ENCODE measurements at places on chromosomes 11 and 22.

GRCh38 chr11:125431481-125431880 is 64.6 kb downstream of the FEZ1 start:
- no peak for DNase-seq

GRCh38 chr22:27378311-27378800 is 423.2 kb downstream of the MN1 start:
- DNase-seq = no peak

DNA sequence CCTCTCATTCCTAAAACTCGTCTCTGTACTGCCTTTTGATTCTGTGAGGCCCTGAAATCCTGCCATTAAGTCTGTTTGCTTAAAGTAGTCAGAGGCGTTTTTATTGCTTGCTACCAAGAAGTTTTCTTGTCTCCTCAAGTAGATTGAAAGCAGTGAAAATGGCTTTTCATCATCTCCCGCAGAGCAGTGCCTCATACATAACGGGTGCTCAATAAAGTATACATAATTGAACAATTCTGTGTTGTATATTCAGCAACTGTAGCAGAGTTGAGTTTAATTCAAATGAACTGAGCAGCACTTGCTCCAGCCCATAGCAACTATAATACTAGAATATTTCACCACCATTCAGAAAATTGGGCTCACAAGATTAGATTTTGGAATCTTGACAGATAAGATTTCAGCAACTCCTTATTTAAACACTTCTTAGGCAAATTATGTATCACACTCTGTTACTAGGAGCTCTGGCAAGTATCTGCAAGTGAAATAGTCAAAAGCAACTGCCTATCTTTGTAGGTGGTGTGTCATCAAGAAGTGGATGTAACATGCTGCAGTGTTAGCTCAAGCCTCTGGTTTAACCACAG is 20.0 kb downstream of the FIBIN start:
- no peak for DNase-seq

DNA sequence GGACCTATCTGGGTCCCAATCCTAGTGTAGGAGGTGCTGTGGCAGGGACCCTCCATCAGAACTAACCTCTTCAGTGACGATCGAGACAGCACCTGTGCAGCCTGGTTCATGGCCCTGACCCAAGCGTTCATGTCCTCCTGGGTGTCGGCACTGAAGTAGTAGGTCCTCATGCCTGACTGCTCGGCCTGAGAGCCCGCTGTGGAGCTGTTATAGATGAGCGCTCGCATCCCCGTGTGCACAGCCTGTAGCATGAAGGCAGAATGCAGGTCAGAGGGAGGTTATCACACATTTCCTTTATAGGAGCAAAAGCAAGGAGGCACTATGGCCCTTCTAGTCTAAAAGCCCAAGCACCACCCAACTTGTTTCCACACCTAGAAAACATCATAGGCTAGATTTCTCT is 103.0 kb downstream of the C11orf58 start:
- DNase-seq = no peak

DNA sequence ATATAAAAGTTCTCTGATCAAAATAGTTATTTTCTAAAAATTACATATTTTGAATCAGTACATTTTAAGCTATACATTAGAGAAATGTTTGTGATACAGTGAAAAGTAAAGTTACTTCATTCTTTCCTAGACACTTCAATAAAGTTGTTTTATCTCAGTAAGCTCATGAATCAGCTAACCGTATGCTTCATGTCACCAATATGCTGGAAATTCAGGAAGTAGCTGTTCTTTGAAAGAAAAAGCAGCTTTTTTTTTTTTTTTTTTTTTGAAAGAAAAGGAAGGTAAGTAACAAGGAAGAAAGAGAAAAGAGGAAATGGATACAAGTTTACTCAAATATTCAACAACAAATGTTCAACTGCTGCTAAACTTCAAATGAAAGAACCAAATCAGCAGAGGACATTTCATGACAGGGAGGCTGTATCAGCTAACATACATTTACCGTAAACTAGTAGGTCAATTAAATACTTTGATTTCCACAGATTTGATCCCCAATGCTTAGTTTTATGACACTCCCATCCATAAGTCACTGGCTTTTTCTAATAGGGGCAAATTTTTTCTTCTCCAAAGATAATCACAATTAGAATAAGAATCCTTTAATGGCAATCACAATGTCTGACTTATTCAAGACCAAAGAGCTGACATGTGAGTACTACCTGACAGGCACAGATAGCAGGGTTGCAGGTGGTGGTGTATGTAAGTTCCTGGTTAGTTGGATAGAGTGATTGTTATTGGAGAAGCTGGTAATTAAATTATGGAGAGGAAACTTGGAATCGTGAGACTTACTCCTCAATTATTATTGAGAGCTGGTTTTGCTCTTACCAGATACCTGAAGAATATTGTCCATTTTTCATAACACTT is 754 bp downstream of the OR52A1 start:
- DNase-seq = no peak

DNA sequence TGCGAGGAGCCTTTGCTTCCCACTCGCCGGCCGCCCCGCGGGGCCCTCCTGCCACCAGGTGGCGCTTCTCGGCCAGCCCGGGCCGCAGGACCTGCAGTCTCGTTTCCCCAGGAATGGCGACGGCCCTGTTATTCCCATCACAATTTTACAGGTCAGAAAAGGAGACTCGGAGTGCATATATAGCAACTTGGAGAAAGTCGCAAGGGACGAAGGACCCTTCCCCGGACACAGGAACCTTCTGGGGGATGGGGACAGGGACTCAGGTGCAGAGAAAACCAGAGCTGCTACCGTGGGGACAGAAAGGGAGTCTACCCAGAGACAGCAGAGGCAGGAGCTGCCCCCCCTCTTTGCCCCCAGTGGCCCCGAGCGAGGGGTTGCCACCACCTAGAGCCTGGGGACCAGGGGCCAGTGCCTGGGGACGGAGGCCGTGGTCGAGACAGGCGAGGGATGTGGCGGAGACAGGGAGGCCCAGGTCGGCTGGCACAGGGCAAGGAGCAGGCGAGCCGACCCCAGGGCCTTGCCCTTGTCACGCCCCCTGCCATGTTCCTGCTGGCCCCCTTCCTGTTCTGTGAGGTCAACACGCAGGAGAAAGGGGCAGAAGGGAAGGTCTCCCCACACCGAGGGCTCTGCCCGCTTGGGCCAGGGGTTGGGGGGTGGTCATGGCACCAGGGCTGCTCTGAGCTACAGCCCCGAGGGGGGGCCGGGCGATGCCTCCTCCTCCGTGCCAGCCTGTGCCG is 3.5 kb upstream of the KRTAP5-6 start:
- no peak for DNase-seq

GRCh38 chr22:22863001-22863400 is 24.6 kb upstream of the IGLL5 start:
- DNase-seq = no peak

GRCh38 chr11:61482513-61482912 is 26.0 kb upstream of the LRRC10B start:
- no peak for DNase-seq

DNA sequence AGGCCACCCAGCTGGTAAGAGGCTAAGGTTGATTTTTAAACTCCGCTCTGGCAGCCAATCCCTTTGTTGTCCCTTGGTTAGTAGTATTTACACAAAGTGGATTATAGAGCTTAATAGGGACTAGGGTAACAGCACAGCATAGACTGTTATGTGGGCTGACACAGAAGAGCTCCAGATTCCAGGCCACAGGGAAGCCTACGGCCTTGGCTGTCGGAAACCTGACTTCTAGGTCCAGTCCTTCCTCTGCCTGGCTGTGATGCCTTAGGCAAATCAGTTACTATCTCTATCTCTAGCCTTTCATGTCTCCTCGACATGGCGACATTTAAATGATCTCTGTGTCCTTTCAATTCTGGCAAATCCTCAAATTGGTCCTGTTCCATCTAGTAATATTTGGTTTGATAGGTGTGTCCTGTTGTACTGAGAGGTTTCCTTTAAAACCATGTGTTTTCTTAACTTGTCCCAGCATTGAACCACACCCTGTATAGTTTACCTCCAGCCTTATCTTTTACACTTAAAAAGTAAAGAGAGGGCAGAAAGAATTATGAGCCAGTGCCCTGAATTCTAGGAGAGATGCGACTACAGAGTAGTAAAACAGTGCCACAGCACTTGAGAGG is 4.2 kb downstream of the MMP1 start:
- no peak for DNase-seq

DNA sequence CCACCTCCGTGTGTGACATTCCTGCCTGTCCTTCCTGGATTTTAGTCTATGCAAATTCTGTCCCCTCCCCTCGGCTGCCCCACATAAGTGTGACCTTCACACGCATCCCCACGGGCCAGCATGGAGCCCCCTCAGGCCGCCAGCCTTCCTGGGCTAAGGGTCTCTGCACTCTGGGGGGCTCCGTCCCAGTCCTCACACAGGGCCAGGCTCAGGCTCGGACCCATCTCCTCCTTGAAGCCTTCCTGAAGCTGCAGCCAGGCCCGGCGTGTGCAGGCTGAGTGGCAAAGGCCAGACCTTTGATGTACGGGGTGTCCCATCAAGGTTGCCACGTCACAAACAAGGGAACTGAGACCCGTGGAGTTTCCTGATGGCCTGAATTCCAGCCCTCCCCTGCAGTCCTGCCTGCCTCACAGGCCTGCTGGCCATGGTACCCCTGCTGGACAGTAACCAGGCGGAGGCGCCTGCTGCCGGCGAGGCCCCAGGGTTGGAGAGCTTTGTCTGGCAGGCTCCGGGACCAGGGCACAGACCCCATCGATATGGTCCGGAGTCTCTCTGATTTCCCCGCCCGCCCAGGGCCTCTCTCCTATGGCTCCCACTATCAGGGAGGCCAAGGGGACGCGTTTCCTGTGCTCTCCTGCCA is 791.7 kb downstream of the BRD1 start:
- DNase-seq = no peak

DNA sequence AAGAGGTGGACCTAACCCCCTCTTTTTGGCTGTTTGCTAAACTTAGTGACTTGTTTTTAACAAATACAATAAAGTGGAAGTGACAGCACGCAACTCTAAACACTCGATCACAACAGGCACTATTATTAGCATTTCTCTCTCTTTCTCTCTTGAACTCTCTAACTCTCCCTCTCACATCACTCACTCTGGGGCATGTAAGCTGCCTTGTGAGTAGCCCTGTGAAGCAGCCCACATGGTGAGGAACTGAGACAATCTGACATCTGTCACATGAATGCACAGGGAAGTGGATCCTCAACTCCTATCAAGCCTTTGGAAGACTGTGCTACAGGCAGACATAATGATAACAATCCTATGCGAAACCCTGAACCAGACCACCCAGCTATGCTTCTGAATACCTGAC is 609.0 kb upstream of the CNTN5 start:
- no peak for DNase-seq

DNA sequence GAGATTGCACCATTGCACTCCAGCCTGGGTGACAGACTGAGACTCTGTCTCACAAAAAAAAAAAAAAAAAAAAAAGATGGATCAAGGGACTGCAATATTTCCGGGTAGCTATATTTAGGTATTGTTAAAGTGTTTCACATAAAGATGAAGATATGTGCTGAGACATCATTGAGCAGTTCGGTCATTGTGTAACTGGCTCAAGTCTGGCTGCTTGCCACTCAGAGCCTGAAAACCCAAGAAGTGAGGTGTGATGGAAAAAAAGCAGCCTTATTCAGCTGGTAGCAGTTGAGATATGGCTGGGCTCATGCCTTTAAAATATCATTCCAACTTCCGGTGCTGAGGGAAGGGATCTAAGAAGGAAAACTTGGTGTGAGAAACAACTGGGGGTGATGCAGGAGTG is 46.9 kb downstream of the LUZP2 start:
- DNase-seq = no peak

GRCh38 chr11:38646382-38646781 is 2048.3 kb upstream of the RAG2 start:
- DNase-seq = no peak

DNA sequence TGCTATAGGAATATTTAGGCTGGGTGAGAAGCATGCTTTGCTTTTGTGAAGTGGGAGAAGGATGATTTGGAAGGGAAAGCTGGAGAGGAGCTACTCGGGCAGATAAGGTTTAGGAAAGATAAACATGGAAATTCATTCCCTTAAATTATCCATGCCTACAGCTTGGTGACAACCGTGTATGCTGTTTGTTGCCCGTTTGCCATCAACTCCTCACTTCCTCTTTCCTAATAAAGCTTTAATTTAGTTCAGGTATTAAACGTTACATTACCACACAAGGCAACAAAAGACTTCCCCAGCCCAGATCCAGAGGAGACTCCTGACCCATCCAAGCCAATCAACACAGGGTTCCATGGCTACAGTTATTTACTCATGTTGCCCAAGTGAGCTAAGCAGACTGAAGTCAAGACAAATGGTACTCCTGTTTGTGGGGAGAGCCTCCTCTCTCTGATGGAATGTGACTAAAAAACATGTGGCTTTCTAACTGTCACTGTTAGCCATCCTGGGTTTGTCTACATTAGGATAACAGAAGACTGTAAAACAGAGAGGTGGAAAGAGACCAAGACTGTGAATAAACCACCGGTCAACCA is 101.7 kb upstream of the GRAMD1B start:
- DNase-seq = no peak

DNA sequence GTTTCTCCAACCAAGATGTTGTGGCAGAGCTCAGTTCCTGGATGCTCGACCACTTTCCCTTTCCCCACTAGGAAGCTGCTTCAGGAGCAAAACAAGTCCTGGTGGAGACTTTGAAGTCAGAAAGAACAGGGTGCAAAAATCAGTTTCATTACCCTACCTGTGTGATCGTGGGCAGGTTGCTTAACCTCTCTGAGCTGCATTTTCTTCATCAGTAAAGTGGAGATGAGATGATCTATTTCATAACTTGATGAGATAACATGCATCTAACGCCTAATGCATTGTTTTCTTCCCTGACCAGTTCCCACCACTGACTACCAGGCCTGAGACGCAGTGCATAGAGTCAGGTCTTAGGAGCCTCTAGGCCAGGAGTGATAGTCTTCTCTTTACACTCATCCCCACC is 470.0 kb downstream of the SOX6 start:
- no peak for DNase-seq

- no peak for DNase-seq
Measured at GRCh38 chr11:75096456-75097172, at the start of gene OR2AT4. Gene OR2AT4, minus strand, starts transcription at chr11:75096876.

GRCh38 chr11:38593649-38594048 is 1995.6 kb upstream of the RAG2 start:
- DNase-seq = no peak

DNA sequence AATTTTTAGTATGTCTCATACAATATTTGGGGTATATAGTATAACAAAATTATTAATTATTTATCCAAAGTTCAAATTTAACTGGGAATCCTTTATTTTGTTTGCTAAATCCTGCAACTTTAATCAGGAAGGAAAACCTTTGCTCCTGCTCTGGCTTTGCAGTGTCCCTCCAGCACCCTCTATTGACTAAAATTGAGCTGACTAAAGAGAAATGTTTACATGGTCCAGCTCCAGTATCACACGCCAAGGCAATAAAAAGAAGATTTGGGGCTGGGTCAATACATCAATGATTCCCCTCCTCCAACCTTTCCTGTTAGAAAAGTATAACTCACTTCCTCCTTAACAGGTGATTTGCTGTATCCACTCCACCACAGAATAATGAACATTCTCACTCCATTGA is 153.0 kb upstream of the LRRC4C start:
- no peak for DNase-seq

DNA sequence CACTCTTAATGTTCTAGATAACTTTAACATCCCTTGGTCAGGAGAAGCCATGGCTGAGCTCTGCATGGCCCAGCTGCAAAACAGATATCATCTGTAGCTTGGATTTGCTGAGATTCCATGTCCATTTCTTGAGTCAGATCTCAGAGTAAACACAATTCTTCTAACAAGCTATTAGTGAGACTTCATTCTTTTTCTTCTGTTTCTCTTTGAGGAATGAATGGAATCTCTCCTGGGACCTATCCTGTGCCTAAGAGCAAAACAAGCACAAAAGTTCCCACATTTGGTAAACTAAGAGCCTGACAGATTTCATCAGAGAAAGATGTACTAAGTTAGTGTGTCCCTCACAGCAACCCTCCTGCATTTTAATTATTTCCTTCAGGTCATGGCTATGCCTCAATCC is 142.8 kb downstream of the MAML2 start:
- no peak for DNase-seq
